ENCODE measurements at places on chromosomes 1 and 21. TPM values are rescaled to one million over a fixed set of nuclear protein-coding genes. Genes with fewer than 3 reads are reported as not detected.

The AIM2 gene
- 101 TPM for total RNA-seq

The TMEM82 gene
- not detected for total RNA-seq

The PODN gene
- not detected for total RNA-seq

The PALMD gene
- not detected for total RNA-seq

The FNDC5 gene
- not detected for total RNA-seq

The MAEL gene
- not detected for total RNA-seq

The HES4 gene
- 3.1 TPM for total RNA-seq

DNA sequence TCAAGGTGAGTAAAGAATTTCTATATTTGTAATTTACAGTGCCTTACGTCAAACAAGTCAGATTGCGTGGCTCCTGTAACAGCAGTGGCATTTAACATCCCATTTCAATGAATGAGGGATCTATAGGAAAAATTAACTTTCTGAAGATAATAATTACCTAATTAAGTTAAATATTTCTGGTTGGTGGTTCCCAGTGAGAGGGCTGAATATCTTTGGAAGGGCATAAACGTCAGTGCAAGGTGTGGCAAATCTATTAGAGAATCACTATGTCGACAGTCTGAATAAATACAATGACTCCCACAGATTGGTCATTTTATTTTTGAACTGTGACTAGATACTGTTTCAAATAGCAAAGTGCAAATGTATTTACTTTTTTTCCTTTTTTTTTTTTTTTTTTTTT, 80.0 kb downstream of the S1PR1 start:
- no peak overlapping the region for H3K27ac ChIP-seq
- no peaks in the 10 kb centered on the region for H3K36me3 ChIP-seq
- peaks cover 44% of the 10 kb centered on the region for H3K27me3 ChIP-seq
- H3K4me3 ChIP-seq, result no peak overlapping the region

DNA sequence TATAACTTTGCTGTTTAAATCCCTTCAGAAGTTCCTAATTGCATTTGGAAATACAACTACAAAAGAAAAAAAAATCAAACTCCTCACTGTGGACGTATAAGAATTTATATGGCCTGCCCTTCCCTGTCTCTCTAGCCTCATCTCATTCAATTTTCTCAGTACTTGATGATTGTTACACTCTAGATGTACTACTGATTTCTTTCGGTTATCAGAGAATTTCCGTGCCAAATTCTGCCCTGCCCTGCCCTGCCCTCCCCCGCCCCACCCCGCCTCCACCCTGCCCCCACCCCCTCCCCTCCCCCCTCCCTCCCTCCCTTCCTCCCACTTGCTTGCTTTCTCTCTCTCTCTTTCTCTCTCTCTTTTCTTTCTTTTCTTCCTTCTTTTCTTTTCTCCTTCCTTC, 71.7 kb upstream of the MPC2 start:
- no peaks in the 10 kb centered on the region for H3K4me1 ChIP-seq
- DNase-seq, result no peak
- H3K27me3 ChIP-seq, result no peaks in the 10 kb centered on the region
- H3K4me3 ChIP-seq, result no peak overlapping the region
- peaks cover 33% of the 10 kb centered on the region for H3K36me3 ChIP-seq

- H3K4me3 ChIP-seq, result no peak overlapping the region
- H3K4me1 ChIP-seq, result no peaks in the 10 kb centered on the region
- DNase-seq, result no peak
- H3K27ac ChIP-seq, result no peak overlapping the region
- no peaks in the 10 kb centered on the region for H3K36me3 ChIP-seq
Observed at GRCh38 chr1:64398936-64399335, 71.0 kb upstream of the CACHD1 start.

GRCh38 chr1:179007233-179007632, 18.5 kb upstream of the FAM20B start:
- no peak overlapping the region for H3K4me3 ChIP-seq
- H3K27me3 ChIP-seq, result peaks cover 3% of the 10 kb centered on the region
- H3K36me3 ChIP-seq, result no peaks in the 10 kb centered on the region
- peaks cover 8% of the 10 kb centered on the region for H3K4me1 ChIP-seq
- no peak for DNase-seq
- H3K27ac ChIP-seq, result no peak overlapping the region

- H3K4me3 ChIP-seq, result no peak overlapping the region
- no peaks in the 10 kb centered on the region for H3K4me1 ChIP-seq
- no peaks in the 10 kb centered on the region for H3K27me3 ChIP-seq
- no peak overlapping the region for H3K27ac ChIP-seq
- DNase-seq, result no peak
- no peaks in the 10 kb centered on the region for H3K36me3 ChIP-seq
Observed at GRCh38 chr1:208741296-208741695, 497.1 kb upstream of the PLXNA2 start.

GRCh38 chr1:147264158-147264768, 21.8 kb downstream of the CHD1L start:
- no peaks in the 10 kb centered on the region for H3K4me1 ChIP-seq
- DNase-seq, result no peak
- H3K27ac ChIP-seq, result no peak overlapping the region
- no peaks in the 10 kb centered on the region for H3K27me3 ChIP-seq

- H3K36me3 ChIP-seq, result no peaks in the 10 kb centered on the region
- no peak overlapping the region for H3K4me3 ChIP-seq
- no peak overlapping the region for H3K27ac ChIP-seq
- DNase-seq, result no peak
- H3K27me3 ChIP-seq, result peaks cover 58% of the 10 kb centered on the region
Observed at GRCh38 chr1:15146971-15147376, 6.6 kb upstream of the TMEM51 start.

DNA sequence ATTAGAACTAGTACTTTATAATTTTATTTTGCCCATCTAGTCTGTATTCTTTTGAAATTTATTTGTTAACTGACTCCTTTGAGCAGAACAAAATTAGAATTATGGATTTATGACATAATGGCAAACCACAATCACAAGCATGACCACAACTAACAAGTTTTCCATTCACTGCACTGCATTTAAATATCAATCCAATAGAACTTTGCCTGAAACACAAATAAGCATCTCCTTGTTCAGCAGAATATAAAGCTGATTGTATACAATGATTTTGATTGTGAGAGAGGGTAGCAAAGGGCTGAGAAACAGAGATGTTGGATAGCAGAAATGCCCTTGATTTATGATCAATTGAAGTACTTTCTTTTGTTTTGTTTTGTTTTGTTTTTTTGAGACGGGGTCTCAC, 495.5 kb upstream of the RGS18 start:
- H3K4me1 ChIP-seq, result no peaks in the 10 kb centered on the region
- DNase-seq, result no peak
- no peaks in the 10 kb centered on the region for H3K27me3 ChIP-seq
- H3K4me3 ChIP-seq, result no peak overlapping the region

DNA sequence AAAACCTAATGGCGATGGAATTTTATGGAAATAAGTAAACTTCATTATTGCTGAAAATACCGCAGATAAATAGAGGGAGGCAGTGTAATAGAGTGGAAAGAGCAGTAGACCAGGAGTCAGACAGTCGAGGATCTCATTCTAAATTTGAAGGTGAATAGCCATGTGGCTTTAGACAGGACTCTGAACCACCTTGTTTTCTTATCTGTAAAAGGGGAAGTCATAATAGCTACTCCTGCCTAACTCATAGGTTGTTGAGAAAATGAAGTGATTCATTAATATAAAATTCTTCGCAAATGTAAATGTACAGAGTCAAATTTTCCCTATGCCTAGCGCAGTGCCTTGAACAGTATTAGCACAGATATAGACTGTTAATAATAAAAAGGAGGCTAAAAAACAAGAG, 14.8 kb downstream of the RPS6KC1 start:
- no peak overlapping the region for H3K27ac ChIP-seq
- peaks cover 6% of the 10 kb centered on the region for H3K4me1 ChIP-seq
- H3K36me3 ChIP-seq, result no peaks in the 10 kb centered on the region

DNA sequence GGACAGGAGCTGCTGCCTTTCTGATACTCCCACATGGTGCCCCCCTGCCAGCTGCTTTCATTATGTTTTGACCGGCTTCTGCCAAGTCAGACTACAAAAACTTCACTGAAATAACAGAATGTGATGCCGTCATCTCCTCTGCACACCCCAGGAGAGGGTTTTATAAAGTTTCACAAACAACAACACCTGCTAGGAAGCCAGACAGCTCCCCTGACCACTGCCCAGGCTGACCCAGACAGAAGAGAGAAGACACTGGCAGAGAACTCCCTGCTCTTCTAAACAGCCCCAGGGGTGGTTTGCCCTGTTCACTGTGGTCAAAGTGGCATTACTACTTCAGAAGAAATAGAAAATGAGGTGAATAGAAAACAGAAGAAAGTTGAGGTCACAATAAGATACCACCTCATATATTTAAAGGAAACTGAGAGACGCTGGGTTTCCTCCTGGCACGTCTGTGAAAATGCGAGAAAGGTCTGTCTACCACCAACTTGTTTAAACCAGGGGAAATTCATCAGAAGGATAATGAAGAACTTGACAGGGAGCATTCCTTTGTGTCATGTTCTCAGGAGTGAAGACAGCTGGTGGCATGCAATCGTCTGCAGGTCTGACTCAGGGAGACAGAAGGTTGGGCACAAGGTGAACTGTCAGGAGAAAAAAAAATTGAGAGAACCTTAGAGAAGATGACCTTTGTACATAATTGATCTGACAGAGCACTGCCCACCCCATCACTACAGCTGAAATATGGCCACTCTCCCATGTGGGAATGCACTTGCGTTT, 119.0 kb upstream of the NFIA start:
- H3K4me3 ChIP-seq, result no peak overlapping the region
- no peak for DNase-seq
- peaks cover 2% of the 10 kb centered on the region for H3K27me3 ChIP-seq
- no peaks in the 10 kb centered on the region for H3K4me1 ChIP-seq
- no peak overlapping the region for H3K27ac ChIP-seq

GRCh38 chr1:109161858-109162606, 48.1 kb downstream of the ELAPOR1 start:
- H3K4me1 ChIP-seq, result peaks cover 22% of the 10 kb centered on the region
- H3K27me3 ChIP-seq, result peaks cover 22% of the 10 kb centered on the region
- H3K4me3 ChIP-seq, result peak overlapping the region; percentile 40
- peak; percentile 43 for DNase-seq

- H3K27ac ChIP-seq, result no peak overlapping the region
- DNase-seq, result no peak
- no peak overlapping the region for H3K4me3 ChIP-seq
- H3K27me3 ChIP-seq, result peaks cover 41% of the 10 kb centered on the region
- no peaks in the 10 kb centered on the region for H3K36me3 ChIP-seq
Observed at GRCh38 chr1:158121604-158122254, 59.0 kb upstream of the CD1D start.

- H3K4me1 ChIP-seq, result no peaks in the 10 kb centered on the region
- H3K27me3 ChIP-seq, result no peaks in the 10 kb centered on the region
- no peak overlapping the region for H3K4me3 ChIP-seq
- H3K36me3 ChIP-seq, result no peaks in the 10 kb centered on the region
- no peak for DNase-seq
Observed at GRCh38 chr1:94954263-94955220, 27.6 kb upstream of the CNN3 start.

DNA sequence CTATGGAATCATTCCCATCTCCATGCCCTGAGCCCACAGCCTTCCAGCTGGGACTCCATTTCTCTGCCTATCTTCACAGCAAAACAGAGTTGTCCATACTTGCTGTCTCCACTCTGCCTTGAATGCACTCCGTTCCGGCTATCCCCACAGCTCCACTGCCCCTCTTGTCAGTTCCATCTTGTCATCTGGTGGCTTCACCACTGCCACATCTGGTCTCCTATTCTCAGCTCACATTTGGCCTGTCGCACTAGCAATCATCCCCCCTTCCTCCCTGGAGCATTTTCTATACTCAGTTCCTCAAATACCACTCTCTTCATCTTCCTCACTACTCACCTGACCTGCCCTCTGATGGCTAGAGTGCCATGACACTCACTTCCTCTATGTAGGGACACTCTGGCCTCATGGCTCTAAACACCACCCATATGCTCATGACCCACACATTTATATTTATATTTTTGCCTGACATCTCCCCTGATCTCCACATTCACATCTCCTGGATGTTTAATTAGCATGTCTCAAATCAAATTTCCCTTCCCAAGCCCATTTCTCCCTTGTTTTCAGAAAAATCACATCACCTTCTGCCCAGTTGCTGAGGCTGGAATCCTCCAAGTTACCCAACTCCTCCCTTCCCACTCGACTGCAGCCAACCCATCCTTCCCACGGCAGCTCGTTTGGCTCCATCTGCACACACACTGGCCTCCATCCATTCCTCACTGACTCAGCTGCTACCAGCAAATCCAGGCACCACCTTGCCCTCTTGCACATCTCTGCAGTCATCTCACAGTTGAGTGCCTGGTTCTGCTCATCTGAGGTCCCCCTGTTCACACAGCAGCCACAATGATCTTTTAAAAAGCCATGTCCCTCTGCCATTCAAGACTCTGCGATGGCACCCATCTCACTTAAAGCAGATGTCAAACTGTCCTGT, 6.1 kb downstream of the ZNF692 start:
- no peaks in the 10 kb centered on the region for H3K27me3 ChIP-seq
- H3K36me3 ChIP-seq, result peaks cover 45% of the 10 kb centered on the region

DNA sequence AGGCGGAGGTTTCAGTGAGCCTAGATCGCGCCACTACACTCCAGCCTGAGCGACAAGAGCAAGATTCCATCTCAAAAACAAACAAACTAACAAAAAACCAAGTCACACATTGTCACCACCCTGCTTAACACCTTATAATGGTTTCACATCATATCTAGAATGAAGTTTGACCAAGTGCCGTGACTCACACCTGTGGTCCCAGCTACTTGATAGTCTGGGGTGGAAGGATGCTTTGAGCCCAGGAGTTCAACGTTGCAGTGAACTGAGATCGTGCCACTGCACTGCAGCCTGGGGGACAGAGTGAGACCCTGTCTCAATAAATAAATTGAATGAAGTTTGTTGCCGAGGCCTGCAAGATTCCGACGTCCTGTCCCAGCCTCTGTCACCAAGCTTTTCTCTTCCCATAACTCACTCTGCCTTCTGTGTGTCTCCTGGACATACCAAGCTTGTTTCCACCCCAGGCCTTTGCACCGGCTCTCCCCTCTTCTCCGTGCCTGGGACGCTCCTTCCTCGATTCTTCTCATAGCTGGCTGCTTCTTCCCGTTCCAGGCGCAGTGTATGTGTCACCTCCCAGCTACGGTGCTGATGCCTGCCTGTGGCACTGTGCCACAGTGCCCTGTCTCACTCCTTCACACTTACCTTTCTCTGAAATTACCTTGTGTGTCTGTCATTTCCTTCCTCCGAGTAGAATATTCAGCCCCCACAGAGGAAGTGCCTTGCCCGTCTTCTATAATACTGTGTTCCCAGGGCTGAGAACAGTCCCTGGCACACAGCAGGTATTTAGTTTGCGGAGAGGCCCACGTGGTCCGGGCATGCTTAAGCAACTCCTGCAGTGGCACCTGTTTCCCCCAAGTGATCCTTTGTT, 3.8 kb upstream of the SELENON start:
- H3K27me3 ChIP-seq, result peaks cover 57% of the 10 kb centered on the region
- no peak overlapping the region for H3K4me3 ChIP-seq
- DNase-seq, result no peak
- peaks cover 15% of the 10 kb centered on the region for H3K4me1 ChIP-seq
- no peak overlapping the region for H3K27ac ChIP-seq
